ENCODE measurements at places on chromosomes 3 and 15. TPM values are rescaled to one million over a fixed set of nuclear protein-coding genes. Genes with fewer than 3 reads are reported as not detected.

PPP1R2 gene
- total RNA-seq, result 39.7 TPM

DNA sequence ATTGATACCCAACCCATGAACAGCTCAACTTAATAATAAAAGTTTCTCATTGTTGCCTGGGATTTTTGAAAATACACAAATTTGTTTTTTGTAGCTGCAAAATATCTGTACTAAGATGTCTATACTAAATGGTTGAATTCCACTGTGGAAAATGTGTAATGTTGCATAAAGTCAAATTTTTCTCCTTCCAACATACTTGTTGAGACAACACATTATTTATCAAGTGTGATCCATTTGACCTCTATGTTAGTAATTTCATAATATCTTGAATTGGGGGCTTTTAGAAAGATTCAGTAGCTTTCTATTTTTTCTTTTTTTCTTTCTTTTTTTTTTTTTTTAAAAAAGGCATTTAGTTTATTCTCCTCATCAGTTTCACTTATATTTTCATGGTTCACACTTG is 88.0 kb downstream of the KCNMB2 start:
- DNase-seq, result no peak

GRCh38 chr3:12399226-12399625 is 85.1 kb upstream of the TSEN2 start:
- DNase-seq, result no peak

DNA sequence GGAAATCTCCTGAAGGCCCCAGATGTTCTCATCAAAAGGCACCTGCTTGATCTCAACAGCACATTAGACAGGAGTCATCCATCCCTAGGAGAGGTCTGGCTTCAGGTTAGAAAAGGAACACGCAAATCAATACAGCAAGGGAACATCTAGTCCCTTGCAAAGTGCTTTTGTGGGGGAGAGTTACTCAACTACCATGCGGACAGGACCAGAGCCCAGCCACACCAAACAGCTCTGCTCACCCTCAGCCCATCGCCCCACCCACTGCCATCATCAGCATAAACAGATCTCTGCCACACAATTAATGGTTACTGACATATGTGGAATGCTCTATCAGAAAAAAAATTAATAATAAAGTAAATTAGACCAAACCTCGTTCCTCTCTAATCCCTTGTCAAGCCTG is 85.6 kb downstream of the MYLK start:
- no peak for DNase-seq

LRRC31 gene
- total RNA-seq, result not detected

DNA sequence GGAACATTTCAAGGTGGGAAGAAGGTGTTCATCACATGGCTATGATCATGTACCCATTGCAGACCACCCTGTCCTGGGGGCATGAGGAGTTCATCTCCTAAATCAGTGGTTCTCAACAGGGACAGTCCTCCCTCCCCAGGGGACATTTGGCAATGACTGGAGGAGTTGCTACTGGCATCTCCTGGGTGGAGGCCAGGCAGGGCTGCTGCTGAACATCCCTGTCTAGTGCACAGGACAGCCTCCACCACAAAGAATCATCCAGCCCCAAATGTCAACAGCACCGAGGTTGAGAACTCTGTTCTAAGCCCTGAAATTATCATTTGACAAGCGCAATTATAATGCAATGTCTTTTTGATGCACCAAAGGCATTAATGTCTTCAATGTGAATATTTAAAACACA is 4.4 kb upstream of the DNAJB8 start:
- no peak for DNase-seq

CLDN18 gene
- total RNA-seq, result not detected

- no peak for DNase-seq
Measured at GRCh38 chr15:50790778-50791453, 25.4 kb upstream of the SPPL2A start.

SAXO2 gene
- 2.6 TPM for total RNA-seq

TGM5 gene
- not detected for total RNA-seq

ARHGAP11A gene
- total RNA-seq, result 2.5 TPM

- no peak for DNase-seq
Measured at GRCh38 chr3:18559331-18559842, 134.2 kb upstream of the SATB1 start.

DNA sequence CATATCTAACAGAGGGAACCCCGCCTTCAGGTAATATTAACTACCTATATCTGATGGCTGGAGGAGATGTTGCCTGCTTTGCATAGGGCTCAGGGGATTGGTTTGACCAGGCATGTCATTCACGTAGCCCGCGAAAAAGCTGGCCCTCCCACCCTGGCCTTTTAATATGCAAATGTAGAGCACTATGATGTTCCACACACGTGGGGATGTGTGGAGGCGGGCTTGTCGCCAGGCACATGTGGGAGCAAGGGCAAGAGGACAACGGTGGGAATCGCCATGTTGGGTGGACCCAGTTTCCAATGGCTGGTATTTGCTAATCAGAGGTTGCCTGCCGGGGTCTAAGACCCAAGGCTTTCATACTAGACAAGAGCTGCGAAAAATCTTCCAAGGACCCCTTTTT is 469.8 kb downstream of the ZPLD1 start:
- DNase-seq, result peak; percentile 8

- DNase-seq, result no peak
Measured at GRCh38 chr3:126982126-126982470, 817 bp upstream of the PLXNA1 start.

Data from left ventricle myocardium inferior (tissue), 1 donor.